ENCODE measurements at places on chromosomes 7 and 10. TPM values are rescaled to one million over a fixed set of nuclear protein-coding genes. Genes with fewer than 3 reads are reported as not detected.

DNA sequence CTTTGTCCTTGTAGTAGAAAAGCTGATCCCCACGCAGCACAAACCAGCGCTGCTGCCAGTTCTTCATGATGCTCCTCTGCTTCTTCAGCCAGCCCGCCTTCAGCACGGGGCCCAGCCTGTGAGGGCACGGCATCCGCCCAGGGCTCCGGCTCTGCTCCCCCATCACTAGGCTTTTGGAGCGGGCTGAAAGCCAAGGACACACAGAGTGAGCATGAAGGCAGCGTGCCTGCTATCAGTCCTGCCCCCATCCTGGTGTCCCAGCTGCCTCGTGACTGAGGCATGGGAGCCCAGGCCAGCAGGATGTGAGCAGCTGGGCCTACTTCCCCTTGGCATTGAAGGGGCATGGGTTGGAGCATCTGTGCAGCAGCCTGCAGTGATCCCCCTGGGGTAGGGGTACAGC lies 21.9 kb downstream of the ARHGAP22 start:
- H3K27me3 ChIP-seq = no peaks in the 10 kb centered on the region
- no peak overlapping the region for H3K4me3 ChIP-seq
- no peak for DNase-seq
- peaks cover 5% of the 10 kb centered on the region for H3K4me1 ChIP-seq
- no peaks in the 10 kb centered on the region for H3K36me3 ChIP-seq

DNA sequence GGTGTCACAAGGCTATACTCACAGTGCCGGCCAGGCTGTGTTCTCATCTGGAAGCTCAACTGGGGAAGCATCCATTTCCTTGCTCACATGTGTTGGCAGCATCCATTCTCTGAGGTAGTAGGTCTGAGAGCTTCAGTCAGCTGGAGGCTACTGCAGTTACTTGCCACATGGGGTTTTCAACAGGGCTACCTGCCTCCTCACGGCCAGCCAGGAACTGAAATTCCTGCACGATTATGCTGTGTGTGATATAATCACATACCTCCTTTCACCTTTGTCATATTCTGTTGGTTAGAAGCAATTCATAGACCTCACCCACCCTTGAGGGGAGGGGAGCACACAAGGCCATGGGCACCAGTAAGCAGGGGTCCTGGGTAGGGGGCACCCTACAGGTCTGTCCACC lies 37.4 kb downstream of the PYROXD2 start:
- no peaks in the 10 kb centered on the region for H3K4me1 ChIP-seq
- DNase-seq = no peak
- no peaks in the 10 kb centered on the region for H3K36me3 ChIP-seq
- no peak overlapping the region for H3K27ac ChIP-seq
- no peaks in the 10 kb centered on the region for H3K27me3 ChIP-seq

- H3K27me3 ChIP-seq = no peaks in the 10 kb centered on the region
- H3K4me3 ChIP-seq = no peak overlapping the region
- no peaks in the 10 kb centered on the region for H3K4me1 ChIP-seq
- no peak for DNase-seq
- no peak overlapping the region for H3K27ac ChIP-seq
Measured at GRCh38 chr7:748446-748845, 21.4 kb upstream of the PRKAR1B start.

- H3K4me3 ChIP-seq = no peak overlapping the region
- H3K27me3 ChIP-seq = no peaks in the 10 kb centered on the region
- no peak overlapping the region for H3K27ac ChIP-seq
- no peaks in the 10 kb centered on the region for H3K36me3 ChIP-seq
Measured at GRCh38 chr7:141674702-141675101, 27.3 kb downstream of the DENND11 start.

- H3K4me3 ChIP-seq = no peak overlapping the region
- no peak for DNase-seq
- no peaks in the 10 kb centered on the region for H3K36me3 ChIP-seq
- H3K27ac ChIP-seq = no peak overlapping the region
- H3K4me1 ChIP-seq = no peaks in the 10 kb centered on the region
Measured at GRCh38 chr10:2786251-2786650, 281.1 kb upstream of the PFKP start.

DNA sequence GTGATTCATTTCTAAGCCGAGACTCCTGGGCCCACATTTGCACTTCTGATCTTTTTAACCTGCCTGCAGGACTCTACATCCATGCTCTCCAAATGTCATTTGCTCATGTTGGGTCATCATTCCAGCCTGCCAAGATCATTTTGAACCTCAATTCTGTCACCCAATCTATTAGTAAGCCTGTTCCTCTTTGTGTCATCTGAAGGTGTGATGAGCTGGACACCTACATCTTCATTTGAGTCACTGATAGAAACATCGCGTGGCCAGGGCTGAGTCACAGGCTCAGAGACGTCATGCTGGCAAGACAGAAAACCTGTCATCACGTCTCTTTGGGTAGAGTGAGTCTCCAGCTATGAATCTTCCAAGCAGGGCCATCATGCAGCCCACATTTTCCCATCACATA lies 65.3 kb upstream of the SLF2 start:
- no peak overlapping the region for H3K27ac ChIP-seq
- H3K27me3 ChIP-seq = peaks cover 10% of the 10 kb centered on the region
- DNase-seq = no peak
- no peak overlapping the region for H3K4me3 ChIP-seq
- H3K4me1 ChIP-seq = no peaks in the 10 kb centered on the region

- DNase-seq = no peak
- H3K27ac ChIP-seq = peak overlapping the region; percentile 36
- H3K4me3 ChIP-seq = peak overlapping the region; percentile 76
- H3K36me3 ChIP-seq = no peaks in the 10 kb centered on the region
Measured at GRCh38 chr7:98252425-98253054, 508 bp upstream of the TECPR1 start.

DNA sequence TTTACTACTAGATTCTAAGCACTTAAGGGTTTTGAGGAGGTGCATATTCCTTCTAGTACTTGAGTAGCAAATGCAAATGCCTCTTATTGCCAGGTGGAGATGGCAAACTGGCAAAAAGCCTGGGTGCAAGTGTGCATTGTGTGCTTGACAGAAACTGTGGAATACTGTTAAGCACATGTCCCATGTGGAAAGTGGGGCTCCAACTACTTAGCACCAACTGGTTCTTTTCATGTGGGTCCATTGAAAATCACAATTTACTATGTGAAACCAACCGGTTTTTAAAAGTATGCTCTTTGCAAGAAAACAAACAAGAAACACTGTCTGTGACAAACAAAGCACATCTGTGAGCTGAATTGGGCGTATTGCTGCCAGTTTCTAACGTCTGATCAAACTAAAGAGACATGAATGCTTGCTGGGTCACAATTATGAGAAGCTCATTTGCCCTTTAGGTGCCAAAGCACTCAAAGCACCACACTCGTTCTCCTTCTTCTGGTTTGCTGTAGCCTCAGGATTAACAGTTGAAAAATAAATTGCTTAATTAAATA lies 197.4 kb downstream of the SEMA3E start:
- H3K4me1 ChIP-seq = no peaks in the 10 kb centered on the region
- H3K36me3 ChIP-seq = no peaks in the 10 kb centered on the region
- DNase-seq = no peak

DNA sequence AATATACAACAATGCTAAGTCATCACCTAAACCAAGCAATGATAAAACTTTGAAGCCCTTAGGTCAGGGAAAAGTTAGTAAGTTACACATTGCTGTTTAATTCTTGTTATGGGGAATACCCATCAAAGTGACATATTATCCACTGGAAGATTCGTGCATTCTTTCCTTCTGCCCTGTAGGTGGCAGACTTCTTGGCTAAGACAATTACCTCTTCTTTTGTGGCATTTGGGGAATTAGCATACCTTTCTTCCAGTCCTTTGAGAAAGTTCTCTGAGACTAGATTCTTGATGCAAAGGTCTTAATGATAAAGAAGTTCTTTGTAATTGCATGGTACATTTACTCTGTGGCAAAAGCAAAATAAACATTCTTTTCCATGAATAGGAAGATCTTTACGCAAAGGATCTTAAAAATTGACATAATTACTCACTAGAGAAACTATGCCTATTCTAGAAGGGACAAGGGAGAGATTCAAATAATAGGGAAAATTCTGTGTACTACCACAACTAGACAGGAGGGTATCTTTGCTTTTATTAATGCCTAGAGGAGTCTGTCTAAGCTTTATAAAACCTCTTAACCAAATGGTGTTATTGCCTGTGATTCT lies 395.9 kb downstream of the GRM8 start:
- no peaks in the 10 kb centered on the region for H3K4me1 ChIP-seq
- no peaks in the 10 kb centered on the region for H3K27me3 ChIP-seq
- no peaks in the 10 kb centered on the region for H3K36me3 ChIP-seq
- DNase-seq = no peak

LIPF gene
- total RNA-seq = 0.88 TPM

NODAL gene
- total RNA-seq = not detected

ICA1 gene
- 3.5 TPM for total RNA-seq

LRRC17 gene
- total RNA-seq = 2.0 TPM

ANKRD61 gene
- not detected for total RNA-seq
